ENCODE measurements at places on chromosomes 16 and 17. TPM values are rescaled to one million over a fixed set of nuclear protein-coding genes. Genes with fewer than 3 reads are reported as not detected.

DNA sequence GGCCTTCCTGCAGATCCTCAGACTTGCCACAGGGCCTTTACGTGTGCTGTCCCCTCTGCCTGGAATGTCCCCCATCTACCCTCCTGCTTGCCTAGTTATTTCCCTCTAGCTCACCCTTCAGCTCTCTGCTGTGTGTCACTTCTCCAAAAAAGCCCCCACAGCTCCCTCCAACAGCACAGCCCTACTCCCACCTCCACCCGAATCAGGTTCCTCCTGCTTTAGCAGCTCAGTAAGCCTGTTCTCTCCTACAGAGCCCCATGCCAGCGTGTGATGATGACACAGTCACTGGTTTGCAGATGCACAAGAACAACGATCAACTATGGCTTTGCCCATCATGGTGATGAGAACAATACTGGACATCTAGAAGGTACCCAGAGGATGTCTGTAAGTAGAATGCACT is 7.1 kb upstream of the SAMD14 start:
- DNase-seq: no peak

- DNase-seq: no peak
These were observed 19.5 kb downstream of the MARVELD3 start for GRCh38 chr16:71645450-71645849.

- DNase-seq: no peak
These were observed 59.4 kb downstream of the EFCAB5 start for GRCh38 chr17:30000755-30001257.

DNA sequence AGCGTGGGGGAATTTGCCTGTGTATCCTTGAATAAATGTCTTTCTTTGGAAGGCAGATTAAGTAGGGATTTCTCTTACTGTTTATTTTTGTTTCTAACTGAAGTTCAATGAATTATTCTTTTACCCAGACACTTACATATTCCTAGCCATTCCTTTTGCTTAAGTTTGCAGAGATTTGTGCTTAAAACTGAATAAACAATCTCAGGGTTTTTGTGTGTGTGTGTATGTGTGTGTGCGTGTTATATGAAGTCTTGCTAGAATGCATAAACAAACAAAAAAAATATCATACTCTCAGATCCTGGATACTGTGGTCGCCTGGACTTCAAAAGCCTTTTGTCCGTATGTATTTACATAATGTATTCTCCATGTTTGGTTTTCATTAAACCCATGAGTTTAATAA is 672.8 kb downstream of the MAF start:
- DNase-seq: no peak

GRCh38 chr17:61313461-61314326 is 85.9 kb upstream of the TBX2 start:
- DNase-seq: no peak

GRCh38 chr16:66539623-66540469 is 10.1 kb downstream of the TK2 start:
- DNase-seq: no peak

The MTSS2 gene
- total RNA-seq: 88.4 TPM

DNA sequence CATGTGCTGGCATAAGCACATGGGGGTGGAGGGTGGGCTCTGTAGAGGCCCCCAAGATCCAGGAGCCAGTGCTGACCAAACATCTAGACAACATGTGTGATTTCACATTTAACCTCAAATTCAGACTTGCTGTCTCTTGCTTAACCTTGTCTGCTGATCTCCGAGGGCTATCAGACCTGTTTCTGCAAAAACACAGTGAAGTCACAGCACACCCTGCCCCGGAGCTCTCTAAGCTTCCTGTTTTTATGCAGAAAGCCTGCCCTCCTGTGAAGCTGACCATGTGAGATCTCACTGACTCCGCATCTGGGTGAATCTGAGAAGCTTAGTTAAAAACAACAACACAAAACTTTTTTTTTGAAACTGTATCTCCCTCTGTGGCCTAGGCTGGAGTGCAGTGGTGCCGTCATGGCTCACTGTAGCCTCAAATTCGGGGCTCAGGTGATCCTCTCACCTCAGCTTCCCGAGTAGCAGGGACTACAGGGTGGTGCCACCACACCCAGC is 6.6 kb upstream of the DPEP2 start:
- DNase-seq: no peak

The UQCRC2 gene
- 906 TPM for total RNA-seq

The AGRP gene
- total RNA-seq: not detected

DNA sequence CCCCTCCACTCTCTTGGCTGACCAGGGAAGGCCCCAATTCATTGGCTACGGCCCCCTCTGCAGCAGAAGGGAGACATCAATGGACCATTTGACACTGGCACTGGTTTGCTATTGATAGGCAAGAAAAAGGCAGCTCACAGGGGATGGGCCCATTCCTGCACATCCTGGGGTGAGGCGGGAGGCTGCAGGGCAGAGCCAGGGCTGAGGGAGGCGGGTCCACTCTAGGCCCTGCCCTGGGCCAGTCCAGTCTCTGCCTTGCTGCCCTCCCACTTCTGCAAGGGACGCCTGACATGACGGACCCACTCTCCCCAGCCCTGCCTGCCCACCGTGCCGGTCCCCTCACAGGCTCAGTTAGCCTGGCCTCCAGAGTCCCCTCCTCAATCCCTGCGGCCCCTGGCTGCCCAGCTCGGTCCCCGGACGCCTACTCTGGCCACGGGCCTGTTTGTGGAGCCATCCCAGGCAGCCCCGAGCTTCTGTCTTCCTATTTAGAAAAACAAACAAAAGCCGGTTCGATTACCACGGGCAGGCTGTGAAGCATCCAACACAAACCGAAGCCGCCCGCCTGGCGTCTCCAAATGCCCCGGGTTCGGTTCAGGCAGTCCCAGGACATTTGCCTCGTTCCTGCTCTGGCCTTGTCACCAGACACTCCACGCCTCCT is 160.7 kb downstream of the IRX5 start:
- DNase-seq: no peak

DNA sequence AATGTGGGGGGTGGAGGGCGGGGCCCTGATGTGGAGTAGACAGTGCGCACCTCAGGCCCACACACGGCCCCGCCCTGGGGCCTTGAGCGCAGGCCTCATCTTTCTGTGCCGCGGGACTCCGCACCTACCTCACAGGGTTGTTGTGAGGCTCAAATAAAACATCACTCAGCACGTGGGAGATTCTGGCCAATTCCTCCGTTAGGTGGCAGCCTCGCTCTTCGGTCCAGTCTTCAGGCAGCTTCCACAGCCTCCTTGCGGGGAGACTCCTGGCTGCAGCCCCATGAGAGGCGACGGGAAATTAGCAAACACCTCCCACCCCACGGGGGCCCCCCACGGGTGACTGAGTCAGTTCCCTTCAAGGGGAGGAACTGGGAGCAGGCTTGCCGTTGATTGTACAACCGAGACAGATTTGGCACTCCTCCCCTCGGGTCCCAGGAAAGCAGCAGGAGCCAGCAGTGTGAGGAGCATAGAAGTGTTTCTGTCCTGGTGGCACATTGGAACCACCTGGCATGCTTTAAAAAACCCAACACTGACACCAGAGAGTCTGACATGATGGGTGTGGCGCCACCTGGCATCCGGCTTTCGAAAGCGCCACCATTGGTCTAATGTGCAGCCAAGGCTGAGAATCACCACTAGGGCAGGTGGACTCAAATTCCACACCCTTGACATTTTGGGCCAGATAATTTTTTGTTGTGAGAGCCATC is 7.6 kb downstream of the MRM1 start:
- DNase-seq: no peak

DNA sequence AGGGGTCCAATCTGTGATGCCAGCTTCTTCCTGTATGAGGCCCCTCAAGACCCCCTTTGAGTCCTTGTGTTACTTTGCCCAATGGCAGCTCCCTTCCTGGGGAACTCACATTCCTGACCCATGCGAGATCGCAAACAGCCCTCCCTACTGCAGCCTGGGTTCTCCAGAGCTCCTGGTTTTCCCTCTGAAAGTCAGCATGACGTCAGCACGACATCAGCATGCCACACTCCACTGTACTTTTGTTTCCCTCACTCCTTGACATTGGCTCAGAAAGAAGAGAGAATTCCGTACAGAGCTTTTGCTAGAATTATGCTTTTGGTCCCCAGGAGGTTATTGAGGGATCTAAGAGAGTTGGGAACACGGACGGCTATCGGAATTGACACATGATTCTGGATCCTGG is 168.1 kb upstream of the PIRT start:
- DNase-seq: no peak

The ACAP1 gene
- 14.0 TPM for total RNA-seq

The FASN gene
- 46.6 TPM for total RNA-seq

The HOXB6 gene
- total RNA-seq: 0.57 TPM

- DNase-seq: no peak
These were observed at the start of gene WNK4 for GRCh38 chr17:42779936-42780850. TSS of gene WNK4 (plus strand) at chr17:42780610. CDS start at chr17:42780699, 89 bp downstream.

GRCh38 chr17:77733576-77734296 is 224.8 kb upstream of the TNRC6C start:
- DNase-seq: no peak

The CLDN6 gene
- not detected for total RNA-seq

GRCh38 chr17:40062329-40063186 is at the start of gene THRA:
TSS of gene THRA (plus strand) at chr17:40062965. CDS start at chr17:40074489, 11,524 bp downstream.
- DNase-seq: peak; percentile 89

GRCh38 chr16:67091906-67092566 is 17.7 kb upstream of the PHAF1 start:
- DNase-seq: no peak

DNA sequence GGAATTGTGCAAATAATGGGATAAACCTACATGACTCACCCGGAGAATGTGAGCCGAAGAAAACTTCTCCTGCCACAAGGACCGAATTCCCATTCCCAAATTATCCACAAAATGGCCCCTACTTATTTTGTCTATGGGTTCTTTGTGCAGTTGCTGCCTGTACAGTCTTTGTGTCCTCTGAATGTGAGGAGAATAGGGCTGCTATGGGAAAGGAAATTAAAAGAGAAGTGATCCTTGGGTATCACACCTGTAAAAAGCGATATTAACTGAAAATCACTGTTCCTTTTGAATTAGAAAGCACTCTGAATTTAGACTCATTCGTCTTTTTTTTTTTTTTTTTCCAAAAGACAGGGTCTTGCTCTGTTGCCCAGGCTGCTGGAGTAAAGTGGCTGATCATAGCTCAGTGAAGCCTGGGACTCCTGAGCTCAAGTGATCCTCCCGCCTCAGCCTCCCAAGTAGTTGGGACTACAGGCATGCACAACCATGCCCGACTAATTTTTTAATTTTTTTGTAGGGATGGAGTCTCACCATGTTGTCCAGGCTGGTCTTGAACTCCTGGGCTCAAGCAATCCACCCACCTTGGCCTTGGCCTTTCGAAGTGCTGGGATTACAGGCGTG is 45.4 kb downstream of the CHD9 start:
- no peak for DNase-seq

The CPHXL gene
- total RNA-seq: not detected

DNA sequence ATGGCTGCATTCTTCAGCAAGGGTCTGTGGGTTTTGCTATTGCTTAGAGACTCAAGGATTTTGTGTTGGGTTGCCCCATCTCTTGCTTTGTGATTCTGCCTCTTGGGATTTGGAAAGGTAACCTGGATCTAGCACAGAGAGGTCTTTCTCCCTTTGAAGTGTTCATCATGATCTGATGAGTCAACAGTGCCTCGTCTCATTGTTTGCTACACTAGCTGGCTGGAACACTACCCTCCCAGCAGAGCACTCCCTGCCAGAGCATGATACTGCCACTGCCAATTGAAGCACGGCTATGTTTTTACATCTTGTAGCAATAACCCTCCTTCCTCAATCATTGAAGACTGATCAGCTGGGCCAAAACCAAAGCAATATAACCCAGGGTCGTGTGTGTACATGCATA is 361.0 kb downstream of the CDH13 start:
- no peak for DNase-seq

GRCh38 chr17:57419940-57420550 is 163.7 kb downstream of the MSI2 start:
- DNase-seq: no peak

The GFAP gene
- total RNA-seq: 3.7 TPM

GRCh38 chr17:72403713-72404209 is 282.9 kb downstream of the SOX9 start:
- DNase-seq: no peak

- DNase-seq: no peak
These were observed 36.2 kb downstream of the ZFPM1 start for GRCh38 chr16:88489163-88489741.

All from Right ventricle myocardium inferior (tissue), 1 donor.